ENCODE measurements at places on chromosomes 5 and 9.

GRCh38 chr5:168304349-168304748 is 12.9 kb downstream of the WWC1 start:
- DNase-seq, result no peak

DNA sequence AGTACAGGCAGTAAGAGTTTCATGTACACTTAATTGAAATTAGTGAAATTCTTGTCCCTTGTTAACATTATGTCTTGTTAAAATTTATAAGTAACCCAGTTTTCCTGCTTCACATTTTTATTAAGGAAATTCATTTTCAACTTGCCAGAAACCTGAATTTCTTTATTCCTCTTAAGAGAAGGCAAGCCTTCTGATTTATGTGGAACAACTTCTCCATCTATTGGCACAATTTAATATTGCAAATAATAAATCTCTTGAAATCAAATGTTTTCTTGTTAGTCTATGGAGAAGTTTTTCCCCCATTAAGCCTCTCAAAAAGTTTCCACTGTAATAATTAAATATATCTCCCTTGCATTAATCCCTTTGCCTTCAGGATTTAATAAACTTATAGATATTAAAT is 33.8 kb upstream of the ACO1 start:
- DNase-seq, result peak; percentile 5

DNA sequence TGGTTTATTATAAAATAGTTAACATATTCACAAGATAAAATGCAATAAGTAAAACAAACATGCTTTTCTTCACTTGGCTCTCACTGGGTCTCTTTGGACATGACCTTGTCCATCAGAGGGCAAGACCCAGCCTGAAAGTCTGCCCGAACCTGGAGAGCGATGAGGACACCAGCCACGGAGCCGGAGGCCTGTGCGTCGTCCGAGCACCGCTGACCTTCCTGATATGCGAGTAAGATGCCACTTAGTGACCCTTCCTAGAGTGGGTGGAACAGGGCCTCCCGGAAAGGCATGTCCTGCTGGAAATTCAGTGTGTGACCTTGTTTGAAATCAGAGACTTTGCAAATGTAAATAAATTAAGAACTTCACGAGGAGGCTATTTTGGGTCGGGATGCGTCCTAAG is 52.9 kb downstream of the IRX2 start:
- DNase-seq, result no peak

DNA sequence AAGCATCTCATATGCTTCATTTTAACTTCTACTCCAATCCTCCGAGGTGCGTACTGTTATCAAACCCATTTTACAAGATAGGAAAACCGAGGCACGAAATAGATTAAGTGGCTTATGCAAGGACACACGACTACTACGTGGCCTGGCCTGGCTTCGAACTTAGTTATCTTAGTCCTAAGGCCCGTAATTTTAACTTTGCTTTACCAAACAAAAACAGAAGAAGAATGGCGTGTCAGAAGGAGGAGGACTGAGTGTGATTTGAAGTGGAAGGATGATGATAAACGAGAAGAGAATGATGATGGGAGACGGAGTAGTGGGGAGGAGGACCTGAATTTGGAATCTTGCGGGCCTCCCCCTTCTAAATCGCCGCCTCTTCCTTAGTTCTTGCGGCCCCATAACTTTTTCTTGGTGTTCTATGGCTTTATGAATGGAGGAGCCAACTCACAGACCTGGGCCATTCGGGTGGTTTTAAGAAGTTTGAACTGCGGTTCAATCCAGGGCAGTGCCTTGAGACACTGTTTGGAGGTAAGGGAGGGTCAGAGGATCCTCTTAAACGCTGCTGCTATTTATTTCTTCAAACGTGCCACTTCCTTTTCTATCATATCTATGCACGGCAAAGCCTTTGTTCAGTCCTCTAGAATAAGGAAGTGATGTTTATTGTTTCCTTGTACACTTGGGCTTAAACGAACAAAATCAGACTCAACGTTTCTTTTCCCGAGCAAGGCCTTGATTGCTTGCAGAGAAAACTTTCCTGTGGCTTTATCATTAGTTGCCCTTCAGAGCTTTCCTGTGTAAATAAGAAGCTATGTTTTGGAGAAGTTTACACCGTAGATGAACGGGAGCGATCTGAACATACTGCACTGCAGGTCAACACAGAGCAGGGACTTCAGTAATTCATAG is 795 bp downstream of the CNOT8 start:
- DNase-seq, result no peak

GRCh38 chr9:23850242-23850689 is 24.2 kb upstream of the ELAVL2 start:
- DNase-seq, result no peak

DNA sequence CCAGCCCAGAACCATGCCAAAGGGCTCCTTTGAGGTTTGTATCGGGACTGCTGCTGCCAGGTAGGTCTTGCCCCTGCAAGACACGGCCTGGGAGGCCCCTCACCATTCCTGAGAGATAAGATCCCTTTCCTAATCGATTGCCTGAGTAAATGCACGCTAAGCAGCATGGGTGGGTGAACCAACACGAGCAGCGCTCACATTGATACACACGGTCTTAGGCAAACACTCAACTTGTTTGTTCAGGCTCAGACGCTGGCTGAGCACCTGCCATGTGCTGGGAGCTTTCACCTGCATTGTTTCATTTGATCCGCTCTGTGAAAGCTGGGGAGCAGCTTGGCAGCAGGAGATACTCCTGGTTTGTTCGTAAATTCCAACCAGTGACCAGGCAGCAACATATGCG is 76.9 kb upstream of the NEURL1B start:
- no peak for DNase-seq

DNA sequence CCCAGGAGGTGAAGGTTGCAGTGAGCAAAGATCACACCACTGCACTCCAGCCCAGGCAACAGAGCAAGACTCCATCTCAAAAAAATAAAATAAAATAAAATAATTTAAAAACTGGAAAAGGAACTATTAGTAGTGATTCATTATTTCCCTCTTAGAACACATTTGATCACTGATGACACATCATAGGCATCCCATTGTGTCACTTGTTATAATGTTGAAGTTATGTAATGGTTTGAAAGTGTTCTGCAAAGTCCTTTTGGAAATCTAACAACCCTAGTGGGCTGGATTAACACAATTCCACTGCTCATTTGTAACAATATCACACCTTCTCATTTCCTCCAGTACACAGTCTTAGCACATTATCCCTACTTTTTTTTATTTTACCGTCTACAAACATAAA is 81.8 kb upstream of the LMNB1 start:
- DNase-seq, result no peak

- no peak for DNase-seq
These were observed 7.8 kb upstream of the TBC1D9B start for GRCh38 chr5:179915406-179915935.
